NCI-H2081 treated with DMSO at 0.1 percent for 48 hours (cell line): ENCODE measurements at places on chromosomes 5 and 9.

- DNase-seq, result no peak
Observed at GRCh38 chr5:39775086-39775796, 350.5 kb upstream of the DAB2 start.

DNA sequence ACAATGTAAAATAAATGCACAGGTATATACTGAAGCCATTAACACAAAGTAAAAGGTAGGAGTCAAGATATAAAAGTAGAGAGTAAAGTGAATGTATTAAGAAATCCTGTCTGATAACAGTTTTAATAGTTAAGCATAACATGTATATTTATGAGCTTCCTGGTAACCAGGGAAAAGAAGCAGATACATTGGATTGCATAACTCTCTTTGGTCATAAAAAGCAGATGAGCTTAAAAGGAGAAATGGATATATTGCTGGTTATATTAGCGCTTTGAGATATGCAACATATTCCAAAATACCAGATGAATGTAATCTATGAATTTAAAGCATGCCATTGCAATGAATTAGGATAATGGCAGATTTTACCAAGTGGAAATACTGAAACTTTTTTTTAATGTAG, 6.2 kb upstream of the TNFSF8 start:
- no peak for DNase-seq

DNA sequence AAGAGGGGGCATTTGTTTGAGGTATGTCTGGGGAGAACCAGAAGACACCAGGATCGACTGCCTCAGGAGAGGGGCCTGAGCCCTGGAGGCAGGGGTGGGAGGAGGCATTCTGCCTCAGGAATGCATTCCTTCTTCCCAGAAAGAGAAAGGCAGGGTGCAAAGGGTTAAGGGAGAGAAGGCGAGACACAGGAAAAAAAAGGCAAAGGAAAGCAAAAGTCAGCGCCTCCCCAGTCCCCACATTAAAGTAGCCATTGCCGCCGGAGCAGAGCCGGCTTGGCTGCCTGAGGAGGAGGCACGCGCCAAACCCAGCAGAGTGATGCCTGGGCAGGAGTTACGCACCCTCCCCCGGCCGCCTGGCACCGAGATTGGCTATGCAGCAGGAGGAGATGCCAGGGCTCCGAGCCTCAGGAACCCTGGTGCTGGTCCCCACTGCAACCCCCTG, 123.8 kb upstream of the PHYKPL start:
- no peak for DNase-seq

DNA sequence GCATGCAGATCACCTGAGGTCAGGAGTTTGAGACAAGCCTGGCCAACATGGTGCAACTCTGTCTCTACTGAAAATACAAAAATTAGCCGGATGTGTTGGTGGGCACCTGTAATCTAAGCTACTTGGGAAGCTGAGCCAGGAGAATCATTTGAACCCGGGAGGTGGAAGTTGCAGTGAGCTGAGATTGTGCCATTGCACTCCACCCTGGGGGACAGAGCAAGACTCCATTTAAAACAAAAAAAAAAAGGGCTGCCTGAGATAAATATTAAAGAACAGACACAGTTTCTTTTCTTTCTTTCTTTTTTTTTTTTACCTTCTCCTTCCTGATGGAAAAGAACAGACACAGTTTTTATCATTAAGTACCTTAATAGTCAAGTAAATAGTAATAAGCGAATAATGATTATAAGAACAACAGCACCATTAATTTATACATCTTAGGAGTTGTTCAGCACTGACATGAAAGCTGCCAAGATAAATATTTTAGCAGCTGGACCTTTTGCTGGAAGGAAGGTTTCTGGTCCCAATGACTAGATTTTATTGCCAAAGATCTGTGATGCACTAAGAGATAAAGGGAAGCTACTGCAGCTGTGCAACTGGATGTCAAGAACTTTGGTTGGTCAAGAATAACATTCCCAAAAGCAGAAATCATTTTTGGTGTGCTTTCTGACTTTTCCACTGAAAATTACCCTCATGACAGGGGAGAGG, 7.0 kb downstream of the CENPP start:
- DNase-seq, result no peak

DNA sequence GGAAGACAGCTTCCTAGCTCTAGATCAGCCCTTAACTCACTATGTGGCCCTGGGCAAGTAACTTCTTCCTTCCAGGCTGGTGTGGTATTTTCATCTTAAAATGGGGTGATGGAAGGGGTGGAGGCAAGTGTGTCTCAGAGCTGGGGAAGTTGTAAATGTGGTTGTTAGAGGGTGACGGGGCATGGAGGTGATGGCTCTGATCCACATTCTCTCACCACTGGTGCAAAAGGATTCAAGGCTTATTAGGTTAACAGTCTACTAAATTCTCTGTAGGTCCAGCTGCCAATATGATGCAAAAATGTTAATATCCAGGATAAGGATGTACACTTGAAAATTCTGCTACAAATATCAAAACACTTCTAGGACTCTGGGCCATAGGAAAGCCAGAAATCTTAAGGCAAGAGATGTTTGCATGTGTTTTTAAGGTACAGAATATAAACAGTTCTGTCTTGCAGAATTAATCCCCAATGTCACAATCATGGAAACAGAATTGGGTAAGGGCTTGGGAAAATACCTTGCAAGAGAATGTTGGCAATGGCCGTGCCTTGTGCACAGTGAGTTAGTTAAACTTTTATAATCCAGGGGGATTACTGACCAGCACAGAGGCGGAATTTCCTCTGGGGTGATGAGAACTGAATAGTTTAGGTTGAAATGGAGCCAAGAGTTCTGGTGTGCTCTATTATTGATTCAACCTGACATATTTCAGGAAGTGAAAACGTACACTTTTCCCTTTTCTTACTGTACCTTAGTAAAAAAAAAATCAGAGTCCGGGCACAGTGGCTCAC, 19.8 kb downstream of the TNFSF15 start:
- no peak for DNase-seq

GRCh38 chr9:76445976-76446375, 13.0 kb upstream of the GCNT1 start:
- no peak for DNase-seq

- DNase-seq, result no peak
Observed at GRCh38 chr9:102514541-102514940, 480.6 kb upstream of the CYLC2 start.

DNA sequence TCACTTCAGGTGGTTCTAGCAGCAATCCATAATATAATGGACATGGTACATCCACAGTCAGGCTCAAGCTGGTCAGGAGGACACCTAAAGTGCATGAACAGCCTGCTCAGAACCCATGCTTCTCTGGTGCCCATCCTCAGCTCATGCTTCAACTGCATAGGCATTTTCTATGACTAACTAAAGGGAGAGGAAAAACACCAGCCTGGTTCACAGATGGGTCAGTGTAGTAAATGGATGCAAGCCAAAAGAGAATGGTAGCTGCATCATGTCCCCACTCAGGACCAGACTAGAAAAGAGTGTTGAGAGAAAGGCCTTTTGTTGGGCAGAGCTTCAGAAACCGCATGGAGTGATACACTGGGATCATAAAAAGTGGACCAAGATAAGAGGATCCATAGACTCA, 556.6 kb downstream of the TLE1 start:
- no peak for DNase-seq

DNA sequence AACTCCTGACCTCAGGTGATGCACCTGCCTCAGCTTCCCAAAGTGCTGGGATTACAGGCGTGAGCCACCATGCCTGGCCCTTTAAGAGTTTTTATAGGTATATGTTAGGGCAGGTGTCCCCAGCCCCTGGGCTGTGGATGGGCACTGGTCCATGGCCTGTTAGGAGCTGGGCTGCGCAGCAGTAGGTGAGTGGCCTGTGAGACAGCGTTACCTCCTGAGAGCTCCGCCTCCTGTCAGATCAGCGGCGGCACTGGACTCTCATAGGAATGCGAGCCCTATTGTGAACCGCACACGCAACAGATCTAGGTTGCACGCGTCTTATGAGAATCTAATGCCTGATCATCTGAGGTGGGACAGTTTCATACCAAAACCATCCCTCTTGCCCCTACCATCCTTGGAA, 173.4 kb downstream of the GOLPH3 start:
- no peak for DNase-seq

DNA sequence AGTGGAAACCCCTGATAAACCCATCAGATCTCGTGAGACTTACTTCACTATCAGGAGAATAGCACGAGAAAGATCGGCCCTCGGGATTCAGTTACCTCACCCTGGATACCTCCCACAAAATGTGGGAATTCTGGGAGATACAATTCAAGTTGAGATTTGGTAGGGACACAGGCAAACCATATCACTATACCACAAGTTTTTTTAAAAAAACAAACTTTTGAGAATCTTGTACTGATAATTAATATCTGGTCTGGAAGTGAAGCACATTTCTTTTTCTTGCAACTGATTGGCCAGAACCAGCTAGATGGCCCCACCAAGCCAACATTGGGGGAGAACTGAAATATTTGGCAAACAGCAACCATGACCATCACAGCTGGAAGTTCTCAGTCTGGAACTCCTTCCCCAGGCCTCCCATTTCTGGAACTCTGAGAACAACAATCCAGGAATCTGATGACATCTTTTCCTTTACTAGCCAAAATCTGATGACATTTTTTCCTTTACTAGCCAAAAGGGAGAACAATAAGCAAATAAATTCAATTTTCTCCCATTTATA, 51.8 kb upstream of the CDKN2B start:
- no peak for DNase-seq

DNA sequence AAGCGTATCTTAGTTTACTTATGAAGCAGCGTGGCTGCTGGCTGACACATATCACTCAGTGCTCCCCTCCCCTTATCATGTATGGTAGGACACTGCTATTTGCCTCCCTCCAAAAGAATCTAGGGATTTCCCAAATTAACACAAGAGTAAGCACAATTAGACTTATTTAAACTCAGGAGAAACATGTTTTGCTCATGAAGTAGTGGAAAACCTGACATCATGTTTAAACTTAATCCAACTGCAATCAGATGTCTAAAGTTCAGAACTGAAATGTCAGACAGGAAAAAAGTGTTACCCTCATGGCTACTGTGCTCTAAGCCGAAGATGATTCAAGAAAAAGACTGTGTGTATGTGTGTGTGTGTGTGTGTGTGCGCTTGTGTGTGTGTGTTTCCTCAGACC, 324.1 kb upstream of the TNC start:
- DNase-seq, result no peak

- no peak for DNase-seq
Observed at GRCh38 chr9:107606149-107606790, 116.7 kb upstream of the KLF4 start.
